ENCODE measurements at places on chromosomes 2 and 18.

DNA sequence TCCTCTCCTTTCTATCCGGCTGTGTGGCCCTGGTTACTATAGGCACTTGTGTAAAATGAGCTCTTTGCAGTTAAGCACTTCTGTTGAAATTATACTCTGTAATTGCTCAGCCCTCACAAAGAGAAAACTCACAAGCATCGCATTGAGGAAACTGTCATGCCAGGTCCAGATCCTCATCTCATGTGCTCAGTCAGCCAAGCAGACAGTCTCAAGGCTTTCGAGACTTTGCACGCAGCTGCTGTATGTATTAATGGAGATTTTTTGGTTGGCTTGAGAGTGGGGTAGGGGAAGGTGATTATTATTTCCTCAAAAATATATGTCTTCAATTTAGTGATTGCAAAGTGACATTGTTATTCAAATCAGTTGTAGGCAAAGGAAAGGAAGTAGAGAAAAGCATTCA is 33.0 kb upstream of the PHLPP1 start:
- DNase-seq, result no peak

DNA sequence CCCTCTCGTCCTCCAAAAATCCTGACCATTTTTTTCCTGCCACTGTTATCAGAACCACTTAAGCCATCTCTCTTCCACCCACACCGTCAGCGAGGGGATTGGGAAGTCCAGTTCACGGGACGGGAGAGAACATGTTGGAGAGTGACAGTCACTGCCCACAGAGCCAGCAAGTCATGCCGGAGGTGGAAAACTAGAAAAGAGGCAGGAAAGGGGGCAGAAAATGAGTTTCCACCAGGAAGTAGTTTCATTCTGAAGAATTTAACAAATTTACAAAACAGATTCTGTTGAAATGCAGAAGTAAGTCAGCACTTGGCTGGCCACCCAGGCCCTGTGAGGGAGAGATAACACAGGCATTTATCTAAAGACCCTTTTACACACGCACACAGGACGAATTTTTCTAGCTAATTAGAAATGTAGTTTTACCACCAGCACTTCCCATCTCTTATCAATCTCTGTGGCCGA is 431.3 kb downstream of the TSN start:
- DNase-seq, result no peak

DNA sequence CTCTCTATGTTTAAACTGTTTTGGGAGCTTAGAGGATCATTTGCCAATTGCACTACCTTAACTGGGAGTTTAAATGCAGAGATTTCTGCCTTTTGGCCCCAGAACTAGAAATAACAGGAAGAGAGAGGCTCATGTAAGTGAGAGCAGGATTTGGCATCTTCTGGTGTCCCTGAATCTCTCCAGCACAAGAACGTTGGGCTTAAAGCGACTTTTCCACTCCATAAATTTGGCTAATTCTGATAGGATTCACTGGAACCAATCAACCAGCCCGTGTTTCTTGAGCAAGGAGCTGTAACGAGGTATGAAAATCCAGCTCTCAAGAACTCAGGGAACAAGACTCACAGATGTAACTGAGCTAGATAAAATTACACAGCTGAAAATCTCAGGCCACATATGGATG is 181.0 kb downstream of the C1D start:
- no peak for DNase-seq

DNA sequence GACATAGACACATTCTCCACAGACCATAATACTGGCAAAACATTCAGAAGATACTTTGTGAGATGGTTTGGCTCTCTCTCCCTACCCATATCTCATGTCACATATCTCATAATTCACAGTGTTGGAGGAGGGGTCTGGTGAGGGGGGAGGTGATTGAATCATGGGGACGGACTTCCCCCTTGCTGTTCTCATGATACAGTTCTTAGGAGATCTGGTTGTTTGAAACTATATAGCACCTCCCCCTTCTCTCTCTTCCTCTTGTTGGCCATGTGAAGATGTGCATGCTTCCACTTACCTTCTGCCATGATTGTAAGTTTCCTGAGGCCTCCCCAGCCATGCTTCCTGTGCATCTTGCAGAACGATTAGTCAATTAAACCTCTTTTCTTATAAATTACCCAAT is 61.1 kb downstream of the HK2 start:
- DNase-seq, result no peak

- no peak for DNase-seq
Observed at GRCh38 chr18:57220930-57221483, 74.1 kb downstream of the BOD1L2 start.
